ENCODE measurements at places on chromosomes 4 and X. TPM values are rescaled to one million over a fixed set of nuclear protein-coding genes. Genes with fewer than 3 reads are reported as not detected.
A peak's percentile ranks its signal among the peaks of the same experiment; 100 is the strongest.

DNA sequence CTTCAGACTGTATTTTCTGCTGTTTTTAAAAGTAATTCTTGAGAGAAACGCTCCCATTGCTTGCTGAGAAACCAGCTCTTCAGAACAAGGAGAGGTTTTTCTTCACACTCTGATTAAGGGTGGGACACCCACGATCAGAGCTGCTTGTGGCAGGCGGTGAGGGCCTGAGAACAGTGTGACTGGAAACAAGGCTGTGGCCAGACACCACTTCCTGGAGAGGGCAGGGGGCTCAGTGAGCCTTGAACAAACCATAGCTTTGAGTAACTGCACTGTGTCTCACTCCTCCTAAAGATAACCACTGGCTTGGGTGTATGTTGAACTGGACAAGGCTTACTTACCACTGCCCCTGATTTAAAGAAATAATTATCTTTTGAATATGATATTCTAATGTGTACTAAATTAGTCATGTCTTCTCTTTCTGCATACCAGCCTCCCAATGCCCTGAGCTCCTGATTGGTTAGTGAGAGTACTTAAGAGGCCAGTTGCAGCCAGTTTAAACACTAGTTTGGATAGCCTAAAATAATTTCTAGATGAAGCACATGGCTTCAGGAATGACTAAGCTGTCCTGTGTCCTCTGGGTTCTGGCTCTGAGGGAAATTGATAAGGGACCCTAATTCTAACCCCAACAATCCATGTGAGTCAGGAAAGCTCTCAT lies 3.7 kb upstream of the GPR82 start:
- no peaks in the 10 kb centered on the region for H3K36me3 ChIP-seq
- H3K4me1 ChIP-seq: no peaks in the 10 kb centered on the region
- DNase-seq: no peak
- no peaks in the 10 kb centered on the region for H3K27me3 ChIP-seq
- no peak overlapping the region for H3K4me3 ChIP-seq

DNA sequence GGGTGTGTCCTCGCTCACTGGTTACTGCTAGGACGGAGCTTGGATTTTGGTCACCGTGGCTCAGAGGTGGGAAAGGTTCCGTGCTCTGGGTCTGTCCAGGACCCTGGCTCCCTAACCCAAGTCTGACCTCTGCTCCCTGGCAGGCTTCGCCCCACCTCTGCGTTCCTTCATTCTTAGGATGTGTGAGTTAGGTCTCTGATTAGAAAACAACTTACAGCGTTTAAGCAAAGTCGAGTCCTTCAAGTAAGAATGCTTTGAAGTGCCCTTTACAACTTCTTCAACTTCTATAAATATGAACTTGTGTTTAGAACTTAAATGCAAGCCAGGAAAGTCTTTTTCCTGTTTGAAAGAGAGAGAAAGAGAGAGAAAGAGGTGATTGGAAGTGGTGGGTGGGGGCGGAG lies 891 bp downstream of the TLR2 start:
- DNase-seq: no peak
- H3K4me3 ChIP-seq: peak overlapping the region; percentile 44
- peaks cover 6% of the 10 kb centered on the region for H3K4me1 ChIP-seq

The SCFD2 gene
- total RNA-seq: 17.1 TPM

DNA sequence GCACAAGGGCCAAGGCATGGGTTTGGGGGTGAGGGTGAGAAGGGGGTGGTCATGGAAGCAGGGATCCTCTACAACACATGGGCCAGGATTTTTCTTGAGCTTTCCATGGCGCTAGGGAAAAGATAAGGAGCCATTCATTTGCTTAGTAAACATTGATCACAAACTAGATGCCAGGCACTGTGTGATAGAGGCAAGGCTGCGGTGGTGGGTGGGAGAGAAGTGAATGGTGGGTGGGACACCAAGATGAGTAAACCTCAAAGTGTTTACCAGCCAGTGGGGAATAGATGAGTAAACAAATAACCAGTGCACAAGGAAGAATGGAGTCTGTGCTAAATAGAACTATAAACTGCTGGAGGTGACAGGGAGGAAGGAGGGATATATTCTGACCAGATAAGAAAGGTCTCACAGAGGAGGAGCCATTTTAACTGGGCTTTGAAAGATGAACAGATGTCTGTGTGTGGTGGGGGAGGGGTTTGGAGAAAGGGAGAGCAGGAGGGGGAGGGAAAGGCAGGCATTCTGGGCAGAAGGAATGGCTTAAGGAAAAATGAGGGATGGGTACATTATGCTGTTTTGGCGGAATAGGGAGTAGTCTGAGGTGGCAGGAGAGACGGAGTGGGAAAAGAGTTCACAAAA lies 48.0 kb upstream of the LAS1L start:
- no peak overlapping the region for H3K4me3 ChIP-seq
- DNase-seq: no peak
- no peaks in the 10 kb centered on the region for H3K4me1 ChIP-seq
- H3K36me3 ChIP-seq: no peaks in the 10 kb centered on the region

The PAGE2 gene
- not detected for total RNA-seq

- no peaks in the 10 kb centered on the region for H3K4me1 ChIP-seq
- no peak overlapping the region for H3K27ac ChIP-seq
- H3K36me3 ChIP-seq: no peaks in the 10 kb centered on the region
- H3K27me3 ChIP-seq: no peaks in the 10 kb centered on the region
- H3K4me3 ChIP-seq: no peak overlapping the region
- DNase-seq: no peak
Observed at GRCh38 chrX:153590961-153591956, 7.7 kb downstream of the CCNQ start.

DNA sequence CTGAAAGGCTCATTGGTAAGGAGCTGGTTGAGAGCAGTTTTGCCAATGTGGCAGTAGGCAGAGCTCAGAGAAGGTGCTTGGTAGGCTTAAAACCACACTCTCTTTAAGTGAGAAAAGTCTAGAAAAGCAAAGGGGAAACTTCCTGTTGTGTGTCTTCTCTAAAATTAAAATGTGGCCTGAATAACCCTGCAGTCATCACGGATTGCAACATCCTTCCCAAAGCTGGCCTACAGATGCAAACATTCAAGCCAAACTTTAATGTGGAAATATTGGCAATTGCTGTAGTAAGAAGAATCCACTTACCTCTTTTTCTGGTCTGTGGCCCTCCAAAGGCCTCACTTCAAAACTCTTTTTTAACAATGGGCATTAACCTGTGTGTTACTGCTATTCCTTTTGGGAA lies 348.5 kb downstream of the OPHN1 start:
- H3K4me1 ChIP-seq: no peaks in the 10 kb centered on the region
- no peak overlapping the region for H3K27ac ChIP-seq
- no peak for DNase-seq
- H3K36me3 ChIP-seq: no peaks in the 10 kb centered on the region

The ADGRL3 gene
- total RNA-seq: 1.2 TPM

DNA sequence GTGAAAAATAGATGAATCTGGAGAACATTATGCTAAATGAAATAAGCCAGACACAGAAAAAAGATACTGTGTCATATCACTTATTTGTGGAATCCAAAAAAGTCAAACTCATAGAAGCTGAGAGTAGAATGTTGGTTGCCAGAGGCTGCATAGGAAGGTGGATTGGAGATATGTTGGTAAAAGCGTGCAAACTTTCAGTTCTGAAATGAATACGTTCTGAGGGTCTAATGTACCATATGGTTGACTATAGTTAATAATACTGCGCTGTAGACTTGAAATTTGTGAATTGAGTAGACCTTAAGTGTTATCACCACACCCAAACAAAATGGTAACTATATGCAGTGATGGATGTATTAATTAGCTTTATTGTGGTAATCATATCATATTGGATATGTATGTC lies 45.0 kb upstream of the UPRT start:
- DNase-seq: no peak
- no peaks in the 10 kb centered on the region for H3K36me3 ChIP-seq
- H3K27me3 ChIP-seq: no peaks in the 10 kb centered on the region
- H3K4me1 ChIP-seq: no peaks in the 10 kb centered on the region
- no peak overlapping the region for H3K4me3 ChIP-seq

DNA sequence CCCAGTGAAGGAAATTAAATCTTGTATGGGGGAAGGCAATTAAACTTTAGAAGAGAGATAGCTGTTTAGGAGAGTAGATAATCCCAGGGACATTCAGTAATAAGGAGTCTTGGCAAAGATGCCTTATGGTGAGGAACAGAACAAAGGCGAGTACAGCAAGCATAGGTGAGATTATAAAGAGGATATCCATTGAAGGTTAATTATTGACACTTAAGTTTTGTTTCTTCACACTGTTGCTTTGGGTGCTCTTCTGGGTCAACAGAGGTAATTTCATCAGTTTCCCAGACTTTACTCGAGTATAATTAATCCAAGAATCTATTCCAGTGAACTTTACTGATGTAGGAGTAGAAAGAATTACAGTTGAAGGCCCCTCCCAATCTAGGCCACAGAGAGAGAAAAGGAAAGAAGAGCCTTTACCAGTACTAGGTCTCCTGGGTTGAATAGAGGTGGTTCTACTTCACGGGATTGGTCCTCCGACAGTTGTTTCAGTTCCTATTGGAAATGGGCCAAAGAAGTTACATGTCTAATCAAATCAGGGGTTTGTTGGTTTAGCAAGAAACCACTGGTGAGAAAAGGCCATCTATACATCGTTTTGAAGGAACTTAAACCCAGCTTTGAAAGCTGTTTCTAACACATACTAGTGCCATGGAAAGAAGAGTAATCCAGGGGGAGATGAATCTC lies 27.2 kb downstream of the EPGN start:
- H3K4me3 ChIP-seq: no peak overlapping the region
- H3K27ac ChIP-seq: no peak overlapping the region
- H3K4me1 ChIP-seq: no peaks in the 10 kb centered on the region
- no peaks in the 10 kb centered on the region for H3K36me3 ChIP-seq
- DNase-seq: no peak
- no peaks in the 10 kb centered on the region for H3K27me3 ChIP-seq

Measured in ovary (tissue), 10 donors.